Activated CD8-positive, alpha-beta memory T cell treated with anti-CD3 and anti-CD28 coated beads for 1 hour (primary cell): ENCODE measurements at places on chromosomes 7 and 10.

GRCh38 chr10:118980135-118980865, 49.2 kb upstream of the NANOS1 start:
- DNase-seq: no peak

GRCh38 chr7:153190452-153190851, 430.9 kb downstream of the ACTR3B start:
- DNase-seq: no peak

DNA sequence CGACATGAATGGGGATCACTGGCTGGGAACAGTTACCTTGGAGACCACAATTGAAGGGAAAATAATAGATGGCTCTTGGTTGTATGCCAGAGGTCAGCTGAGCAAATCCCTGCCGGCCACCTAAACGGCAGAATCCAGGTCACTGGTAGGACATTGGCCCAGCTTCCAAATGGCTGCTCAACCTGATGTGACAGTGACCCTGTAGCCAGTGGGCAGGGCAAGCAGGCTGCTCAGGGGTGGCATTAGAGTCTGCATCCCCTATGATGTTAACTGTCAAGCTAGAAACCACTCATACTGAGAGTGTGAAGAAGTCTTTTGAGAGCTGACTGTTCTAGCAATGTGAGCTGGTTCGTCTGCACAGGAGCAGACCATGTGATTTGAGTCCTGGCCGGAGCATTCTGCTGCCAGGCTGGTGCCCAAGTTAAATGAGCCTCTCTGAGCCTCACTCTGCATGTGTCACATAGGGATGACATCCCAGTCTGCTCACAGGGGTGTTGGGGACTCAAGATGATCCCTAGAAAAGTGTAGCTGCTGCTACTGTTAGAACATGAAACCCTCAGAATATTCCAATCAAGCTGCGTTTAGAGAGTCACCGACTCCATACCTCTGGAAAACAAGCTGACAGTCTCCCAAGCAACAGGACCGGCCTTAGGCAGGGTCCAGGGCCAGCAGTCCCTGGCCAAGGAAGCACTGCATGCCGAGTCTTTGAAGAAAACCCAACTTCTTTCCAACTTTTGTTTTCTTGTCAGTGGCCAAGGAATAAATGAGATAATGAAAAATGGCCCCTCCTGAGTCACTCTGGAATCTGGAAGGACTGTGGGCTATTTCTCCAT, 69.7 kb downstream of the VWA2 start:
- DNase-seq: no peak

- no peak for DNase-seq
These were observed 124.9 kb downstream of the ARHGAP12 start for GRCh38 chr10:31803606-31804351.

DNA sequence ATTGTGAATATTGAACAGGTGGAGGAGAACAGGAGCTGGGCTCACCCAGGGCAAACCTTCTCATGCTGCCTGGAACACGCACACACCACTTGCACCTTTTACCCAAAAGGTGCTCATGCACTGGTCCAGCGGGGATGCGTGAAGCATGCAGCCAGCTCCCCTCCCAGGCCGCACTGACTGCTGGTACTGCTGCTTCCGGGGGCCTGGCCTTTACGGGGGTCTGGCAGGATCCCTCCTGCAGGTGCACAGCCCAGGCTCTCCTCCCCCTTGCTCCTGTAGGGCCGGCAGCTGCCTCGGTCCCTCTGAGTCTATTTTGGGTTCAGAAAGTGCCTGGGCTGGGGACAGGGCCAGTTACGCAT, 221.7 kb downstream of the DNAJB6 start:
- DNase-seq: no peak

DNA sequence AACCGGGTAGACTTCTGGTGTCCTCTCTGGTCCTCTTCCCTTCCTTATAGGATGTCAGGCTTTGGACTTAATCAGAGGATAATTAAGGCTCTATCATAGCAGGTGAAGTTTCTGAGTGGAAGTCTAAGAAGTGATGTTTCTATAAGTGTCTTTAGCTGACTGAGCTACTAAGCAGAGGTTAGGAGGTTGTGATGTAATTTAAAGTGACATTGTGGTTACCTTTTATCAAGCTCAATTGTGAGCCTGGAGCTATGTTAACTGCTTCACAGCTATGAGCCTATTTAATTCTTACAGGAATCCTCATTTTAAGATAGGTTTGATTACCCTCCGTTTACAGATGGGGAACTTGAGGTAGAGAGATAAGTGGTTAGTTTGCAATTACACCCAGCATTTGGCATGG, 365.1 kb downstream of the AUTS2 start:
- no peak for DNase-seq

DNA sequence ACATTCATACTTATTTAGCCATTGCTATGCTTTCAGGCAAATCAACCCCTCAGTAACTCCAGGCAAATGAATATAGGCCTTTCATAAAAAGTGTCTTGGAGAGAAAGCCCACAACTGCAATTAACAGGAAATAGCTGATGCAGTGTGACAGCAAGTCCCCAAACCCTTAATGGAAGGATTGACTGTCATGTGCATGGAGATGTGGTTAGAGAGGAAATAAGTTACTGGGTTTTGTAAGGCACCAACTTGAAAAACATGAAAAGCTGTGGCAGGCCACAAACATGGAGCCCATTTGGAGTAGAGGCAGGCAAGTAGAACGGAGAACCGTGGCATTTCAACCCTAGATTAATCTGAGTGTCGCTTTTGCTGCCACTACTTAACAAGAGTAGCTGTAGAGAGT, 549.4 kb upstream of the C7orf33 start:
- DNase-seq: no peak

- DNase-seq: peak; percentile 2
These were observed 89.1 kb upstream of the SP4 start for GRCh38 chr7:21338728-21339164.

GRCh38 chr7:152756116-152756515, 3.4 kb upstream of the ACTR3B start:
- DNase-seq: no peak

DNA sequence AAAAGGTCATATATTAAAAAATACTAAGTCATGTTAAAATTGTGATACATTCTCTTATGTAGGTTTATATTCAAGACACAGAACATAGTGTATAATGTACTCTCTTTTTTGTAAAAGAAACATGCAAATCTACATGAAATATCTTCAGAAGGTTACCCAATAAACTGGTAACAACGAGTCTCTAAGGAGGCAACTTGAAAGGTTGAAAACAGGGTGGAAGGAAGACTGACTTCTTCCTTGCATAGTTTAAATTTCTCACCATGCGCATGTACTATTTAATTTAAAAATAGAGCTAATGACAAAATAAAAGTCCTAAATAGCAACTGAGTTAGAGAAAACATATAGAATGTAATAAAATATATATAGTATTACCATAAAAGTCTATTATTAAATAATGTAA, 132.5 kb downstream of the NT5C2 start:
- no peak for DNase-seq

- DNase-seq: no peak
These were observed 325.2 kb downstream of the WDR37 start for GRCh38 chr10:1381339-1381738.

- no peak for DNase-seq
These were observed 428.6 kb downstream of the DPP6 start for GRCh38 chr7:154480817-154481216.

DNA sequence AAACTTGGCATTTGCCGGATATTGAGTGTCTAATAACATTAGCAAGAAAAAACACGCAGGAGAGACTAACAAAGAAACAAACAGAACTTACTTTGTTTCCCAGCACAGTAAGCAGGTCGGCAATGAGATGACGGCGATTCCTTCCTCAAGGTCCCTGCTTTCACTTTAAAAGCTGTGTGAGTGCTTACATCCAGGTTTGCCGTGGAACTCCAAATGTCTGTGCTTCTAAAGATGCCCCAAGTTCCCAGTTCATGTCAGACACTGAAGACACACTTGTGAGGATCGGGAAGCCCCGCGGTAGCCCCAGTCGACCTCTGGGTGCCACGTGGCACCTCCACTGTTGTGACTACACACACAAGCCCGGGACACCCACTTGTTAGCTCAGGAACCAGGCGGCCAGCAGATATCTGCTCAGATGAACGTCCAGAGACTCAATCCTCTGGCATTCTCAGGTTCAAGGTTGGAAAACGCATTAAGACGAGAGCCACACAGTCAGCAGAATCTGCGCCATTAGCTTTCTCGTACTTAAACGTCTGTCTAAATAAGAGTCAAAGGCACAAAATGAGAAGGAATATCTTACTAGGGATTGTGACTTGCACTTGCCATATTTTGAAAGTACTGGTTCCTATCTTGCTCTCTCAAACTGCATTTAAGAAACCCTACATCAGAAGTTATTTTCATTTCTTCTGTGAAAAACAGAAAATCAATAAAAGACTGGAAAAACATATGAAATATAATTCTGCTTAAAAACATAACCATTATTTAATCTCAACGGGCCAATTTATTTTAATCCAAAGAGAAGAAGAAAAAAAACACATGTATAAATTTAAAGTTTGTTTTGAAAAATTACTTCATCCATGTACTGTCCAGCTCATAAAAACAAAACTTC, 207.6 kb upstream of the KLF14 start:
- no peak for DNase-seq

DNA sequence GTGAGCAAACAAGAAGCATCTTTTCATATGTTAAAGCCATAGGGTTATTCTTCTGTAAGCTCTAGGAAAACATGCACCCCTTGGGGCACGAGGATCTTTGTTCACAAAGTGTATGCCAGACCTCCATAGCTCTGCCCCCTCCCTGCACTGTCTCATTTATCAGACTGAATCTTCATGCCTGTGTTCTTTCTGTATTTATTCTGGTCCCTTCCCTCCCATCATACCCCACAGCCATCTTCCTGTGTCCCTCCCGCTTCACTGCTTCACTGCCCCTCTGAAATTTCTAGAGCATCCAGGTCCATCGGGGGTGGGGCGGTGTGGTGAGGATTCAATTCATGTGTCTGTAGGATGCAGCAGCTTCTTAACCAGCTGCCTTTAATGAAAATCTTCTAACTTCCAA, 7.5 kb downstream of the EPHB6 start:
- no peak for DNase-seq

DNA sequence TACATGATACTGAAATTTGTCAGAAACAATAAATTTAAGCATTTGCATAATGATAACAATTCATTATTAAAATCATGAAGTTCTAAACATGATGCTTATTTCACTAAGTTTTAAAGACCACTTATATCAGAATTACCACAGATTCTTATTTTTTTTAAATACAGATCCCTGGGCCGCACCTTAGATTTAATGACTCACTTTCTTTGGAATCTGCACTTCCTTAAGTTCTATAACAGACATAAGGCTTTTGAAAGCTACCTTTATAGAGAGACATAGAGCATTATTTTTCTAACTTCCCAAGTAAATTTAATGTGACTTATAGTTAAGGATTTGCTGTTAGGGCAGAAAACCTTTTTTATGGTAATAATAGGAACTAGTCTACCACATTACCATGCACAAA, 214.9 kb downstream of the IPMK start:
- DNase-seq: no peak

GRCh38 chr10:28790146-28790545, 112.8 kb downstream of the BAMBI start:
- DNase-seq: no peak

DNA sequence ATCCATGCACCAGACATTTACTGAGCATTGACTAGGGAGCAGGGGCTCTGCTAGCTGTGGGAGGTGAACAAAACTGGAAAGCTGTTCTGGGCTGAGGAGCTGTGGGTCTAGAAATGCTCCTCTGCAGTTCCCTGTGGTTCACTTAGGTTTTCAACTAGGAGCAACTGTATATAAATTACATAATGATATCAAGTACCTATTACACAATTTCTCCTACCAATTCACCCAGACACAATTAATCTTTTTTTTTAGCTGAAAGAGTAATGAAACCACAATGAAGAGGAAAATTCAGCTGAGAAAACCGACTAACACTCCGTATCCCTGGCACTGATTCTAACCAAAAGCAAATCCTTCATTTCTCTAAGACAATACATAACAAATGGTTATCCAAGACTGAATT, 39.4 kb downstream of the COL28A1 start:
- no peak for DNase-seq

- no peak for DNase-seq
These were observed 353 bp downstream of the EPHB6 start for GRCh38 chr7:142855114-142855743.
